Activated gamma-delta T cell (primary cell): ENCODE measurements at places on chromosomes 3 and 15.

- DNase-seq, result no peak
Measured at GRCh38 chr3:38605981-38606380, 43.5 kb downstream of the SCN5A start.

GRCh38 chr15:76764004-76764403 is 141.1 kb downstream of the SCAPER start:
- DNase-seq, result no peak

DNA sequence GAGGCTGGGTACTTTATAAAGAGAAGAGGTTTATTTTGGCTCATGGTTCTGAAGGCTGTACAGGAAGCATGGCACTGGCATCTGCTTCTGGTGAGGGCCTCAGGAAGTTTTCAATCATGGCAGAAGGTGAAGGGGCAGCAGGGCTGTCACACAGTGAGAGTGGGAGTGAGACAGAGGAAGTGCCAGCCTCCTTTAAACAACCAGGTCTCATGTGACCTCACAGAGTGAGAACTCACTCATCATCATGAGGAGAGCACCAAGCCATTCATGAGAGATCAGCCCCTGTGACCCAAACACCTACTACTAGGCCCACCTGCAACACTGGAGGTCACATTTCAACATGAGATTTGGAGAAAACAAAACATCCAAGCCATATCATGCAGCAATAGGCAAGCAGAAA is 9.3 kb upstream of the RFTN1 start:
- no peak for DNase-seq

DNA sequence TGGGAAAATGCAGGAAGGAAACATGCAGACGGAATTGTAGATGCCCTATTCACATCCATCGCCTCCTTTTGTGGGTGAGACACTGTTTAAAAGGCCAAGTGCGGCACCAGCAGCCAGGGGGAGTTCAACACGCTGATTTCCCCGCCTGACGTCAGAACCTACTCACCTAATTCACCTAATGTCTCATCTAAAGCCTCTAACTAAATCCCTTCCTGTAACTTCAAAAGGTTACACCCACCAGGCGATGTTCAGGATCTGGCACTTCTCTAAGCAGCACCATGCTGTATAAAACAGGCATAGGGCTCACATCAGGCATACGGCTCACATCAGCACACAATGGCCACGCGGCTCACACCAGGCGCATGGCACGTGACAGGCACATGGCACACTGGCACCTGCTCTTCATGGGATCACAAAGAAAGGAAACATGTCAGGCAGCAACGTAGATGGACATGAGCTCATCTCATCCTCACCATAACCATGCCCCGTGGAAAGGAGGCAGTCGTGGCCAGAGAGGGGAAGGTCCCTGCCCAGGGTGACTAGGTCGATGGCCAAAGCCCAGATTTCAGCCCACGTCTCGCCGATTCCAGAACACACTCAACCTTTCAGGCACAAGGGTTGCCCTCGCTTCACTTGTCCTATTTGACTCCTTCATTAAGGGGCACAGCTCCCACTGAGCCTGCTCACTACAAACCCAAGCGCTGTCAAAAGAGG is 21.7 kb downstream of the XXYLT1 start:
- no peak for DNase-seq

DNA sequence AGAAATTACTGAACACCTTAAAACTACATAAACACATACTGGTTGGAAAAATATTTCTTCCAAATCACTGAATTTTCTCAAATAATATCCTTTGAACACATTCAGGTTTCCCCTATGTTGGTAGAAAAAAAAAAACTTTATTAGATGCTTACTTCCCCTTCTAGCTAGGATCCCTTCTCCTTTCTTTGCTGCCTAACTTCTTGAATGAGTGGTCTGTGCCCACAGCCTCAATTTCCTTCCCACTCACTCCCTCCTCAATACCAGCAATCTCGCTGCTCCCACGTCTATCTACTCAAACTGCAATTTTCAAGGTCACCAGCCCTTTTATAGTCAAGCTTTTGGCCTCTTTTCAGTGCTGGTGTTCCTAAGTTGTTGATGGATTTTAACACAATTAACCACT is 8.3 kb downstream of the CD200R1 start:
- DNase-seq, result no peak

DNA sequence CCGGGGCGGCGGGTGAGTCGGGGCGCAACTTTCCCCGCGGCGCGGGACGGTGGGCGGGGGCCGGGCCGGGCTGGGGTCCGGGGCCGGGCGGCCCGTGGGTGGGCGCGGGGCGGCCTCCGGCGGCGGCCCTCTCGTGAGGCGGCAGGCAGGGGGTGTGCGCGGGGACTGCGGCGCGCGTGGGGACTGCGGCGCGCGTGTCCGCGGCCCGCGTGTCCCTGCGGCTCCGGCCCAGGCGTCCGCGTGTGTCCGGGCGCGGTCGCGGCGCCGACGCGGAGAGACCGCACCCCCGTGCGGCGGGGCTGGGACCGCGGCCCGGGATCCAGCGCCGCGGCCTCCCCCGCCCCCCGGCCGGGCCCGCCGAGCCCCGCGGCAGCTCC is 349 bp downstream of the PLXNA1 start:
- no peak for DNase-seq

DNA sequence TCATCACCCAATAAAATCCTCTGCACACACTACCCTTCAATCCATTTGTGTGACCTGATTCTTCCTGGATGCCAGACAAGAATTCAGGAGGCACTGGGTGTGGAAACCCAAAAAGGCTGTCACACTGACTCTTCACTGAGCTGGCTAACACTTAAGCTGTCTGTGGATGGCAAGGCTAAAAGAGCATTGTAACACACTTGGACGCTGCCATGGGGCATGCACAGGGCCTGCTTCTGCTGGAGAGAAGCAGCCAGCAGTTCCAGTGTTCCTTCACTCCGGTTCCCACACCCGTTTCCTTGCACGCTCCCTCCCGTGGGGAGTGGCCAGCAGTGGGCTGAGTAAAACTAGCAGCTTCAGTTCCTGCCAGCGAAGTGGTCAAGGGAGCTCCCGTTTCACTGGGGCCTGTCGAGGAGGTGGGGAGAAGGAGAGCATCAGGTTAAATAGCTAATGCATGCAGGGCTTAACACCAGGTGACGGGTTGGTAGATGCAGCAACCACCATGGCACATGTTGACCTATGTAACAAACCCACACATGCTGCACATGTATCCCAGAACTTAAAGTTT is 737.1 kb downstream of the FHIT start:
- no peak for DNase-seq

- DNase-seq, result no peak
Measured at GRCh38 chr15:62109982-62110851, 43.4 kb downstream of the C2CD4A start.

- no peak for DNase-seq
Measured at GRCh38 chr3:172135820-172136219, 96.4 kb downstream of the FNDC3B start.
